ENCODE measurements at places on chromosomes 12 and 14. TPM values are rescaled to one million over a fixed set of nuclear protein-coding genes. Genes with fewer than 3 reads are reported as not detected.

DNA sequence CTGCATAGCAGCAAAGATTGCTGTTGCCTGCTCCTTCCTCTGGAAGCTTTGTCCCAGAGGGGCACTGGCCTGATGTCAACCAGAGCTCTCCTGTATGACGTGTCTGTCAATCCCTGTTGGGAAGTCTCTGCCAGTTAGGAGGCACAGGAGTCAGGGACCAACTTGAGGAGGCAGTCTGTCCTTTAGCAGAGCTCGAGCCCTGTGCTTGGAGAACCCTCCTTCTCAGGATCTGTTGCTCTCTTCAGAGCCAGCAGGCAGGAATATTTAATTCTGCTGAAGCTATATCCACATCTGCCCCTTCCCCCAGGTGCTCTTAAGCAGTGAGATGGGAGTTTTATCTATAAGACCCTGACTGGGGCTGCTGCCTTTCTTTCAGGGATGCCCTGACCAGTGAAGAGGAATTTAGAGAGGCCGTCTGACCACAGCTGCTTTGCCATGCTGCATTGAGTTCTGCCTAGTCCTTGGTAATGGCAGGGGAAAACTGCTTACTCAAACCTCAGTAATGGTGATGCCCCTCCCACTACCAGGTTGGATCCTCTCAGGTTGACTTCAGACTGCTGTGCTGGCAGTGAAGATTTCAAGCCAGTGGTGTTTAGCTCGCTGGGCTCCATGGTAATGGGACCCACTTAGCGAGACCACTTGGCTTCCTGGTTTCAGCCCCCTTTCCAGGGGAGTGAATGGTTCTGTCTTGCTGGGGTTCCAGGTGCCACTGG is 218.6 kb upstream of the SLC38A2 start:
- peak; percentile 75 for DNase-seq

GRCh38 chr14:65153101-65153500 is 50.8 kb upstream of the MAX start:
- no peak for DNase-seq

TNS2 gene
- 20.3 TPM for total RNA-seq

POTEM gene
- total RNA-seq, result not detected

SYCP3 gene
- 0.09 TPM for total RNA-seq

CLEC2D gene
- 21.5 TPM for total RNA-seq

TECPR2 gene
- total RNA-seq, result 9.0 TPM
